ENCODE measurements at places on chromosomes 3 and 15.
A peak's percentile ranks its signal among the peaks of the same experiment; 100 is the strongest.

DNA sequence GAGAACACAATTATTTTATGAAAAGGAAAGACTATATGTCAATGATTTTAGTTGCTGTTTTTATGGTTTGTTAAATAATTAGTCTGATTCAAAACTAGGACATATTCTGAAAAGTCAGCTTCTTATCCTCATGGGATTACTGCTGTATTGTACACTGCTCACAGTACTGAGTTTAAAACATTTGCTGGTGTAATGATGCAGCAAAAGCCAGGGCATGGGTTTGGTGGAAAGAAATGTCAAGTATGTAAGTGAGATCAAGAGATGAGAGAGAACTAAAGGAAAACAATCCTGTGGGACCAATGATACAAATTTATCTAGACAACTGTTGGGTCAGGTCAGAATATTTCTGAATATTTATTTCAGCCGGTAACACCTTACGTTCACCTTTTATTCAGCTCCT is 210.1 kb upstream of the ARHGEF26 start:
- DNase-seq: no peak

DNA sequence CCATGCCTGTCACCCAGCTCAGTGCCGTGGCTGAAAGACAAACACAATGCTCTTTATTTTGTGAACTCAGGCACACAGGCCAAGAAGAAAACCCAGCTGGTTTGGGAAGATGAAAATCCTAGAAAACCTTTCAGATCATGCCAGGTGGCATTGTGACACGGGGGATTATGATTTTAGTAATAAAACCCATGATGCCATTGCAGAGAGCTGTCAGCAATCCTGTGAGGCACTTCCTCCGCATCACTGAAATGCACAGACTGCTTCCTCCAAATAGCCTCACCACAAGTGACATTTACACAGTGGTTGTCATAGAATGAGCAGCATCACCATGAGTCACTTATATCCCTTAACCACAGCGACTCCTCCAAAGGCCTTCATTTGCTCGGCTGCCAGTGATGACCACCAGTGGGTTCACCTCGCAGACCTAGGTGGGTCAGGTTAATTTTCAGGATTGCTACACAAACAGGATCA is 22.7 kb downstream of the ABHD6 start:
- DNase-seq: no peak

DNA sequence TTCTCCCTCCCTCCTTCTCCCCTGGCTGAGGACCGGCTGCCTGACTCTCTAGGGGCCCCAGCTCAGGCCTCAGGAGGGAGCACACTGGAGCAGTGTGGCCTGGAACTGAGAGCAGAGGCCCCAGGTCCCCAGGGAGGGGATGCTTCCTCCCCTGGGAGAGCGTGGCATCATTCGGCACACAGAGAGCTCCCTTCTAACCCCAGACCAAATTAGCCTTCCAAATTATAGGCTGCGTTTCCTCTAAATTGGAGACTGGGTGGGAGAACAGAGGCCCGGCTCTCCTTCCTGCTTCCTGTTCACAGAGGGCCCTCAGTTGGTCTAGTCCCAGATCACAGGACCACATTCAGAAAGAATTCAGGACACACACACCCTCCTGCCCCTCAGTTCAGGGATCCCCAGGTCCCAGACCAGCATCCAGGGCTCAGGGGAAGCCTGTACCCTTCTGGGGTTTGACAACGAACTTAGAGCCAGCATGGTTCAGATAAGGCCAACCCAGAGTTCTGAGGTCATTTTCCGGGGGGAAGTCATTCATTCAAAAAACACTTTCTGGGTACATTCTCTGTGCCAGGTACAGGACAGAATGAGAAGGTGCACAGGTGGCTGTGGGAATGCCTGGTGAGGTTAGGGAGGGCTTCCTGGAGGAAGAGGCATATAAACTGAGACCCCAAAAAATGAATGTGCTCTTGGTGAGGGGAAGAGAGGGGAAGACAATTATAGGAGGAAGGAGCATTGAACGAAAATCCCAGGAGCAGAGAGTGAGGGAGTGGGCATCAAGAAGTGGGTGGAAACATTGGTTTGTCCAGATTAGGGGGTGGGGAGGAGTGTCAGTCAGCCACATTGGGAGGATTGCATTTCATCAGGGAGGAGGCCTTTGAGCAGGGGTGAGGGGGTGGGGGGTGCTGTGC is 28.4 kb upstream of the RPL29 start:
- no peak for DNase-seq

GRCh38 chr3:14406336-14406735 is 3.9 kb downstream of the SLC6A6 start:
- no peak for DNase-seq

DNA sequence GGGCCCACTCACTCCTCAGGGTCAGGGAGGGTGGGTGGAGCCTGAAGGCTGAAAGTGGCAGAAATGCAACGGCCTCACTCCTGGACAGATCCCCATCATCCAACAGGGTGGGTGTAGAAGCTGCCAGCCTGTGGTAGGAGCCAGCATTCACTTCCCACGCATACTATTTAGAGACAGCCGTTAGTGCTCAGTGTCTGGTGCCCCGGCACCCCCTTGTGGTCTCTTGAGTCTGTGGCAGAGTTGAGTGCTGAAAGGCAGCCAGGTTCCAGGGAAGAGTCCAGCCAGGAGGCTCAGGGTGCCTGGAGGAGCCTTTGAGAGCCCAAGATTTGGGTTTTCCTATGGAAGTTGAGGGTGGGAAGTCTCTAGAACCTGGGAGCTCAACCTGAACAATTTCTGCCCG is 2.1 kb upstream of the GNAT1 start:
- no peak for DNase-seq

DNA sequence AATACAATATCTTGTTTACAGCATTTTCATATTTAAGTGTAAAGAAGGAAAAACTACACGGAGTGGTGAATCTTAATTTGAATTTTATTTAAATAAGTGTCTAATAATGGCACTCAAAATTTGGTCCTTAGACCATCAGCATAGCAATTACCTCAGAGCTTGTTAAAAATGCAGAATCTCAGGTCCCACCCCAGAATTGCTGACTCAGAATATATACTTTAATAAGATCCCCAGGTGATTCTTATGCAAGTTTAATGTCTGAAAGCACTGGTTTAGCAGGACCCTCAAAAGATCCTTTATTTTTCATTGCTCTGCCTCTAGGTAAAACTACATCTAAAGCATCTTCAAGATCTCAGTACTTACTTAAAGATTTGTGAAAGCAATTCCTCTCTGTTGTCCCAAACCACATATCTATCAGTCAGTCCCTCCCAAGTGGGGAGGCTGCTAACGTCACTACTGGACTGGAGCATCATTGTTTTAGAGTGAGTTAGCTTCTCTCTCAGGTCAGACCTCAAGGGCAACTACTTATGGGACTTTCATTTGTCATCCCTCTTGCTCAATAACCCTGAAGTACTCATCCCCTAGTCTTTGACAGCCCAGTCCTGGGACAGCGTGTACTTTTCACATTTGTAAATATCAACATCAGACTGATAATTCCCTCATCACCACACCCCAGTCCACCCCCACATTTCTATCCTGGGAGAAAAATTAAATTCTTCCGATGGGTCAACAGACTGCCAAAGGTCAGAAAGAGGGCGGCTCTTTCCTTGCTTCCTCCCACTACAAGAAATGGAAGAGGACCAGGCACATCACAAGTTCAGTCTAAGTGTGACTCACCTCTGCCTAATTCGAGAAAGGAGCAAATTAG is 76.7 kb downstream of the CBLB start:
- DNase-seq: no peak

- DNase-seq: no peak
These were observed 69.7 kb downstream of the XXYLT1 start for GRCh38 chr3:195201295-195201694.

DNA sequence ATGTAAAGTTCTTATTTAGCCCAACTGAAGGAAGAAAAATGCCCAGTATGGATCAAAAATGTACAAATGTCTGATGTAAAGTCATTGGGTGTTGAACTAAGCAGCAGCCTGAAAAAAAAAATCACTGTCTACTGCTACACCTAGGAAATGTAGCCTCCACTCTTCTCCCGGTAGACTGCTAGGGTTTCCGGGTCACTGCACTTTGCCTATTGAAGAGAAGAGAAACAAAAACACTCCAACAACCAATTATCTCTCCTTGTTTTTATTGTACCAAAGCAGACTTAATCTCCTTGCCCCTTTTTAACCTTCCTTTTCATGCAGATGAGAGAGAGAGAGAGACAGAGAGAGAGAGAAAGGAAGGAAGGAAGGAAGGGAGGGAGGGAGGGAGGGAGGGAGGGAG is 140.2 kb upstream of the SETMAR start:
- DNase-seq: no peak

DNA sequence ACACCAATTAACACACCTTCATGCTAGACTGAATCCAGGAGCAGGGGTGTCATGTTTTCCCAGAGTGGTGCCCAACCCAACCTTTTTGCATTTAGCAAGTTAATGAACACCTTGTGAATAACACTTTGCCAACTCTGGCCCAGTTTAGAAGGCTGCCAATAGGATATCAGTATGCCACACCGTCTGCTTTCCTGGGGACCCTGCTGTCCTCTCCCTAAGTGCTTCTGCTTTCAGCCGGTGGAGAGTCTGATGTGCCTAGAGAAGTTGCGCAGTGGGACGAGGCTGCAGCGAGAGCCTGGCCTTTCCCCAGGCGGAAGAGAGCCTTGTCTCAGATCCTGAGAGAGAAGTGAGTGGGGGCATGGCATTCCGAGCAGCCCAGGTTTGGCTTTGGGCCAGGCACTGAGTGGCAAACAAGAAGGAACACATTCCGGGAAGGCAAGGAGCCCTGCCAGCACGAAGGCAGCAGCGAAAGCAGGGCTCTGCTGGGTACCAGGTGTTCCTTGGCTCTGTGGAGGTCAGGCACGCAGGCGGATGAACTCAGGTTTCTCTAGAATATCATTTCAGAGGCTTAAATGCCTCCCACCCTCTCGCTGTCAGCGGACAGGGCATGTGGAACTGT is 36.9 kb downstream of the SENP8 start:
- DNase-seq: no peak

GRCh38 chr15:25169318-25169717 is 214.5 kb downstream of the SNRPN start:
- DNase-seq: no peak

DNA sequence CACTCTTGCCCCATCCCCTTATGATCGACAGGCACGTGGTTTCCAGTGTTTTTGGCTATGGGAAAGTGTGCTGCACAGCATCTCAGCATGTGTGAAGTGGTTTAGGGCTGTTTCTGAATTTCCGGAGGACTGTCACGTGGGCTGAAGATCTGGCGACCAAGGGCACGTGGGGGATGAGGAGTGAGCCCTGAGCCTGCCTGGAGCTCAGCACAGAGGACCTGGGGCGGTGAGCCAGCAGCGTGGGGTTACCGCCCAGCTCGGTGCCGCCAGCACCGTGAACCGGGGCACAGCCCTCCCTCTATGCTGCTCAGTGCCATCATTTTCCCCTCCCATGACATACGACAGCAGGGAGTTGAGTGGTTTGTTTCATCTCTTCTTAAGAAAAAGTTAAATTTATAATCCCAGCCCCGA is 150.2 kb downstream of the DNAJB8 start:
- DNase-seq: peak; percentile 18

DNA sequence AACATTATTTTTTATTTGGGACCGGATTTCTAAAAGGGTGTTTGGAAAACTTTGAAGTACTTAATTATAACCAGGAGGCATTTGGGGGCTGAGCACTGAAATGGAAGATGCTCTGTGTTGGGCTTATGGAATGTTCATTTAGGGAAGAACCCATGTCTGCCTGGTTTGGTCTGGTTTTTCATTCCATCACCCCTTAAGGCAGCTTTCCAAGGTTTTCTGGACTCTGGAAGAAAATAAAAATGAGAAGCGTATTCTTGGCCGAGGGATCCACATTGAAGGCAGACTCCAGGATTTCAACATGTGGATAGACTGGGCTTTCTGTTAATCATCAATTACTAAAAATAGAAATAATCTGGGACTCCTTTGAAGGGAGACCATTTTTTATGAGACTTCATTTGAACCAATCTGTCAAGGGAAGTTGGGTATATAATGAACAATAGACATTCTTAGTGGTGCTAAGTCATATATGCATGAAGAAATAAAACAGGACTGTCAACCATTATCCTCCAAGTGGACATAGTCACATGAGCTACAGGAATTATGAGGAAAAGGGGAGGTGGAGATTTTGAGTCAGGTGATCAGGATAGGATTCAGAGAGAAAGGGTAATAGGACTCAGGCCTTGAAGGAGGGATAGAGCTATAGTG is 270.5 kb upstream of the ADAMTS9 start:
- no peak for DNase-seq

DNA sequence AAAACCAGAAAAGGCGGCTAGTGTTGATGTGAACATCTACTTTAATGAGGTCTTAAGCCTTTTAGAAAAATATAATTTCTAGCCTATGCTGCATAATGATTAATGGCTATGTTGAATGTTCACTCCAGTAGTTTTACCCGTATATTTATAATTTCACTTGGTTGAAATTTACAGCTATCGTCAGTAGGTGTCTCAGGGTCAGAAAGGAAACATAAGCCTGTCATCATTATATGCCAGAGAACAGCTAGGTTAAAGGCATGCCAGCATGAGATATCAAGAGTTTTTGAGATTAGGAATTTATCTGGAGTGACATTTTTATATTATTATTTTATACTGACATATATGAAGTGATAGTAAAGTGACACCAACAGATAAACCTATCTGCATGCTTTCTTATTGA is 904.1 kb downstream of the OTOL1 start:
- no peak for DNase-seq

- DNase-seq: no peak
These were observed 614.8 kb downstream of the ZIC1 start for GRCh38 chr3:148023994-148024393.
